Right lobe of liver (tissue), 6 donors: ENCODE measurements at places on chromosomes 1 and 21. TPM values are rescaled to one million over a fixed set of nuclear protein-coding genes. Genes with fewer than 3 reads are reported as not detected.

DNA sequence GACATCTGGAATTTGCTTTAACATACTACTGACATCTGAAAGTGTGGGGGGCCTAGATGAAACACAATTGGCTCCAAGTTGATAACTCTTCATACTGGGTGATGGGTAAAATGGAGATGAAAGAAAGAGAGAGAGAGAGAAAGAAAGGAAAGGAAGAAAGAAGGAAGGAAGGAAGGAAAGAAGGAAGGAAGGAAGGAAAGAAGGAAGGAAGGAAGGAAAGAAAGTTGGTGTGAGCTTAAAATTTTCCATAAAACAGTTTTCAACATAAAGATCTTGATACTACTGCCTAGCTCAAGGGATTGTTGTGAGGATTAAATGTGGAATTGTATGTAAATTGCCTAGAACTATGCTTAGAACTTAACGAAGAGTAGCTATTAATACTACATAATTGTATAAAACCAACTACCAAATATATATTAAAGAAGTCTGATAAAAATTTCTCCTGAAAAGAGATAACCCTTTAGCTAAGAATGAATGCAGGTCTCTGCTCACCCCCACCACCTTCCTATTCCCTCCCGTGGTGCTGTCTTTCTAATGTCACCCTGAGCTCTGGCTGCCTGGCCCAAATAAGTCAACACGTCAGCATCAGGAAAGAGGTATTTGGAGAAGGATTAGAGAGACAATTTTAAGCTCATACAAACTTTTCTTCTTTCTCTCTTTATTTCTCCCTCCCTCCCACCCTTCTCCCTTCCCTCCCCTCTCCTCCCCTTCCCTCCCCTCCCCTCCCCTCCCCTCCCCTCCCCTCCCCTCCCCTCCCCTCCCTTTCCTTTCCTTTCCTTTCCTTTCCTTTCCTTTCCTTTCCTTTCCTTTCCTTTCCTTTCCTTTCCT is 89.3 kb upstream of the SGIP1 start:
- no peak overlapping the region for H3K4me3 ChIP-seq
- no peaks in the 10 kb centered on the region for H3K27me3 ChIP-seq
- no peaks in the 10 kb centered on the region for H3K4me1 ChIP-seq

The RPL5 gene
- 532 TPM for total RNA-seq

The TRNP1 gene
- 5.0 TPM for total RNA-seq

GRCh38 chr21:31869750-31870149 is 3.1 kb upstream of the HUNK start:
- peaks cover 14% of the 10 kb centered on the region for H3K4me1 ChIP-seq
- no peak overlapping the region for H3K4me3 ChIP-seq
- no peak for DNase-seq
- no peaks in the 10 kb centered on the region for H3K36me3 ChIP-seq
- H3K27me3 ChIP-seq: no peaks in the 10 kb centered on the region

DNA sequence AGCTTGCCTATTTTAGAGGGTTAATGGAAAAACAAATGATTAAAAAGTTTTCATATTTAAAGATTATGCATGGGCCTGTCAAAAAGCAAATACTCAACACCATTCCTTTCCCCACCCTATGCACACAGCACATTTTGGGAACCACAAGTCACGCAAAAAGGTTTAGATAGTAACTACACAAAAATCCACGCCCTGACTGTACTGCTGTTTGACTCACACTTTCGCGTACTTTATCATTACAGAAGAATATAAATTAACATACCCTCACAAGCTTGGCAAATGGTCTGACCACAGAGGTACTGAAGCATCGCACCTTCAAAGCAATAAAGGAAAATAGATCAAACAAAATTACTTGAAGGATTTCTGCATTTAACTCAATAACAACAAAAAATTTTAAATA is 1.4 kb downstream of the ATP5PO start:
- peaks cover 39% of the 10 kb centered on the region for H3K36me3 ChIP-seq
- H3K4me3 ChIP-seq: no peak overlapping the region
- H3K27me3 ChIP-seq: no peaks in the 10 kb centered on the region
- no peak overlapping the region for H3K27ac ChIP-seq

The TCHHL1 gene
- not detected for total RNA-seq

GRCh38 chr1:27233667-27234048 is 774 bp upstream of the WDTC1 start:
- no peak overlapping the region for H3K4me3 ChIP-seq
- peak; percentile 48 for DNase-seq
- no peaks in the 10 kb centered on the region for H3K27me3 ChIP-seq
- no peak overlapping the region for H3K27ac ChIP-seq
- no peaks in the 10 kb centered on the region for H3K36me3 ChIP-seq

DNA sequence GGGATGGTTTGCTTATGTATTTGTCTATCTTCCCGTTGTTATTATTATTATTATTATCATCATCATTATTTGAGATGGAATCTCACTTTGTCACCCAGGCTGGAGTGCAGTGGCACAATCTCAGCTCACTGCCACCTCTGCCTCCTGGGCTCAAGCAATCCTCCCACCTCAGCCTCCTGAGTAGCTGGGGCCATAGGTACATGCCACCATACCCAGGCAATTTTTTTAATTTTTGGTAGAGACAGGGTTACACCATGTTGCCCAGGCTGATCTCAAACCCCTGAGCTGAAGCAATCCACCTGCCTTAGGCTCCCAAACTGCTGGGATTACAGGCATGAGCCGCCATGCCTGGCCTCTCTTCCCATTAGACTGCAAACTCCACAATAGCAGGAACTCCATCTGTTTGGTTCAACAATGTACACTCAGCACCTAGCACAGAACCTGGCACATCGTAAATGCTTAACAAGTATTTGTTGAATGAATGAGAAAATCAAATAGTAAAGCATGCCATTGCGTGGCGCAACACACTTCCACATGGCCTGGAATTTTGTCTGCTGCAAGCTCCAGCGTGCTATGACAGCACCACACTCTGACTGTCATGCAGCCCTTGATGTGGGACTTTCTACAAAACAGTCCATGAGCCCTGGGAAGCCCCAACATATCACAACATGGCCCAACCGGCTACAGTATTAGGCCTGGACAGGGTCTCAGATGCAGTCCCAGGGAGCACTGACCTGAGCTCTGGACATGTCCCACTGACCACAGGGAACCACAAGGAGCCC is 3.8 kb upstream of the TINAGL1 start:
- no peak for DNase-seq
- H3K4me3 ChIP-seq: no peak overlapping the region
- peaks cover 4% of the 10 kb centered on the region for H3K4me1 ChIP-seq
- no peak overlapping the region for H3K27ac ChIP-seq

DNA sequence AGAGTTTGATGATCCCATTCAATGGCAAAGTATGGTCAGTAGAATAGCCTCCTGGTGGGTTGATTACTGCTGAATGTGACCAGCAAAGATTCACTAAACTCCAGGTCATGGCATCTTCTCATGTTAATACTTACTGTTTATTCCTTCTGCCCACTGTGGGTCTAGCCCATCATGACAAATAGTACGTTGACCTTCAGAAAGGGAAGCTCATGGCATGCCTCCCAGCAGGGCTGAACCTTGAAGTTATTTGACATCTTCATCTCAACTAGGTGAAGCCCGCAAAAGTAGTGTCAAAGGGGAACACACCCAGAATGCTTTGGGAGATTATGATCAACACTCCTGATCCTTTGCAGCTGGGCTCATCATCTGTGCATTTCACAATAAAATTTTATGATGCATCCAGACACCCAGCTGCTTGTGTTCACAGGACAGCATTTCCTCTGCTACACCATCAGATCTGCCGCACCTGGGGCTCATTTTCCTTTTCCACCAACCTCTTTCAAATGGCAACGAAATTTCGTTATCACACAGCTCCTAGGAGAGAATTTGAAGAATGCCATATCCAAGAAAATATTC is 49.6 kb downstream of the HLX start:
- H3K36me3 ChIP-seq: no peaks in the 10 kb centered on the region
- H3K4me1 ChIP-seq: no peaks in the 10 kb centered on the region
- H3K27me3 ChIP-seq: no peaks in the 10 kb centered on the region
- H3K4me3 ChIP-seq: no peak overlapping the region
- H3K27ac ChIP-seq: no peak overlapping the region

- H3K27ac ChIP-seq: no peak overlapping the region
- peaks cover 19% of the 10 kb centered on the region for H3K4me1 ChIP-seq
- no peak overlapping the region for H3K4me3 ChIP-seq
- no peaks in the 10 kb centered on the region for H3K36me3 ChIP-seq
- DNase-seq: no peak
These were observed 1.4 kb upstream of the MAN1C1 start for GRCh38 chr1:25615172-25615541.

GRCh38 chr1:102098536-102098935 is 101.8 kb upstream of the OLFM3 start:
- H3K27me3 ChIP-seq: no peaks in the 10 kb centered on the region
- no peaks in the 10 kb centered on the region for H3K36me3 ChIP-seq
- no peaks in the 10 kb centered on the region for H3K4me1 ChIP-seq
- no peak overlapping the region for H3K4me3 ChIP-seq
- no peak overlapping the region for H3K27ac ChIP-seq
- no peak for DNase-seq

The HSD3B2 gene
- total RNA-seq: not detected

- no peaks in the 10 kb centered on the region for H3K36me3 ChIP-seq
- DNase-seq: peak; percentile 89
- no peaks in the 10 kb centered on the region for H3K27me3 ChIP-seq
- H3K27ac ChIP-seq: peak overlapping the region; percentile 56
These were observed 2.0 kb downstream of the SKI start for GRCh38 chr1:2229911-2230731.

- DNase-seq: peak; percentile 35
- no peak overlapping the region for H3K4me3 ChIP-seq
- no peaks in the 10 kb centered on the region for H3K36me3 ChIP-seq
These were observed 32.2 kb downstream of the PSEN2 start for GRCh38 chr1:226902601-226903000.

DNA sequence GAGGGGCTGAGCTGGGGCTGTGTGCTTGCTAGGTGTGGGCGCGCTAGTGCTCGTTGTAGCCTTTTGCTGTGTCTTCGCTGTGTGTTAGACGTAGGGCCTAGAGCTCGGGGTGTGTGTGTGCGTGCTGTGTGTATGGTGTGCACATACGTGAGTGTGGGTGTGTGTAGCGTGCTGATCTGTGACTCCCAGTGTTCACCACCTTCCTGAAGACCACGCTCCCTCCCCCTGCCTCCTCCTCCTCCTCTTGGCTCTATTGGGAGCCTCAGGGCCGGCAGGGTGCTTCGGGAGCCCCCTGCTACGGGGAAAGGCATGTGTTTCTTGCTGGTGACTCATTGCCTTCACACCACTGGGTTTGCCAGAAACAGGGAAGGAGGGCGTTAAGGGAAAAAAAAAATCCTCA is 9.4 kb upstream of the KCNC4 start:
- no peaks in the 10 kb centered on the region for H3K27me3 ChIP-seq
- no peaks in the 10 kb centered on the region for H3K4me1 ChIP-seq

- H3K4me1 ChIP-seq: no peaks in the 10 kb centered on the region
- no peak for DNase-seq
- no peaks in the 10 kb centered on the region for H3K36me3 ChIP-seq
These were observed 62.7 kb downstream of the SDC3 start for GRCh38 chr1:30845904-30846290.

The BSND gene
- not detected for total RNA-seq

The FAAP20 gene
- total RNA-seq: 23.2 TPM

DNA sequence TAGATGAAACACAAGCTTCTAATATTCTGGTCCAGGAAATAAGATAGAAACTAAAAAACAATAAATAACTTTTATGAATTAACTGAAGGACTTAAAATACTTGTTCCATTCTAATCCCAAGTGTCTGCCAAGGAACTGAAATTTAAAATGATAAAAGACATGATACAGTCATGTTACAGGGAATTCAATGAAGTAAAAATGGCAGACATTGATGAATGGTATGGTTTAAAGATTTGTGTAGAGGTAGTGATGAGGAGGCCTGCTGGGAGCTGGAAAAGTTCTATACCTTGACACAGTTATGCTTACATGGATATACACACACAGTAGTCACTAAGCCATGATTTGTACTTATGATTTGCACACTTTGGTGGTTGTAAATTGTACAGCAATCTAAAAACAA is 2.1 kb upstream of the UBR4 start:
- H3K4me1 ChIP-seq: no peaks in the 10 kb centered on the region
- no peak for DNase-seq
- no peak overlapping the region for H3K27ac ChIP-seq
- no peak overlapping the region for H3K4me3 ChIP-seq
- H3K27me3 ChIP-seq: no peaks in the 10 kb centered on the region
- no peaks in the 10 kb centered on the region for H3K36me3 ChIP-seq

DNA sequence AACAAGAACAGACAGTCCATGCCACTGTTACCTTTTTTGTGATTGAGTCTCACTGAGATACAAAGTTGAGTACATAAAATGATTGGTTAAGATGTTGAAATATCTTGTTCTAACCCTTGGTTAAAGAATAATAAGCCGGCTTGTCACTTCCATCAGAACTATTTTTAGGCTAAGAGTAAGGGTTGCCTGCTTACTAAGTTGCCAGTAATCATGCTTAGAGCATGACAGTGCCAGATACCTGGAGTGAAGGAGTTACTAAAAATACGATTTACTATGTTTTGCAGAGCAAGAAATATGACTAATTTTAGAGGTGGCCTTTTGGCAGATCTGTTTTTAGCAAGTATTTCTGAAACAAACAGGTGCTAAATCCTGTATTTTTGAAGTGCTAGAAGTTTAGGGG is 6.0 kb downstream of the HUNK start:
- H3K27me3 ChIP-seq: no peaks in the 10 kb centered on the region
- DNase-seq: no peak
- no peak overlapping the region for H3K27ac ChIP-seq
- no peaks in the 10 kb centered on the region for H3K4me1 ChIP-seq
- no peak overlapping the region for H3K4me3 ChIP-seq

GRCh38 chr1:93565496-93566206 is 116.0 kb downstream of the BCAR3 start:
- peaks cover 26% of the 10 kb centered on the region for H3K36me3 ChIP-seq
- H3K4me3 ChIP-seq: no peak overlapping the region
- no peaks in the 10 kb centered on the region for H3K27me3 ChIP-seq
- no peak overlapping the region for H3K27ac ChIP-seq

The ACTL8 gene
- not detected for total RNA-seq

The RSPO1 gene
- total RNA-seq: not detected

- peaks cover 18% of the 10 kb centered on the region for H3K4me1 ChIP-seq
- DNase-seq: peak; percentile 65
- H3K36me3 ChIP-seq: no peaks in the 10 kb centered on the region
- no peaks in the 10 kb centered on the region for H3K27me3 ChIP-seq
- H3K4me3 ChIP-seq: peak overlapping the region; percentile 40
These were observed 26.8 kb upstream of the ZNF697 start for GRCh38 chr1:119674835-119675289.

DNA sequence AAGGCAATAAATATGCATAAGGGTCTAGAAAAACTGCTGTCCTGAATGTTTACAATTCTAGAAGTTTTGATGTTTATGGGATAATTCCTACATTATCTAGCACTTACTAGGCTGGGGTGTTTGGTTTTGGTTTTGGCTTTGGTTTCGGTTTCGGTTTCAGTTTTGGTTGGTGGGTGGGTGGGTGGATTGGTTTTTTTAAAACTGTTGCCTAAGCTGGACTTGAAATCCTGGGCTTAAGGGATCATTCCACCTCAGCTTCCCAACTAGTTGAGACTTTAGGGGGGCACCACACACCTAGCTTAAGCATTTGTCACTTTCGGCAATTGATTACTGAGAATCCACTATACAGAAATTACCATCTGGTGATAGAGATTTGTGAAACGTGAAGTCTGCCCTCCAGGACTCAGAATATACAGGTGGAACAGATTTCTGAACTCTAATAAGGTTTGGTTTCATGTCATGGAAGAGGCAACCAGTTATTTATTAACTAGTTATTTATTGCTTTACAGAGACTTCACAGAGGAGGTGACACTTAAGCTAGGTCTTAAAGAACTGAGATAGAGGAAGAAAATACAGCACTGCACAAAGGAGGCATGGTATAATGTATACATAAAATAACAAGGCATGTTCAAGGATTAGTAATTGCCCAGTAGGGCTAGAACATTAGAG is 69.6 kb downstream of the PIK3R3 start:
- no peak for DNase-seq
- H3K36me3 ChIP-seq: no peaks in the 10 kb centered on the region
- H3K4me3 ChIP-seq: peak overlapping the region; percentile 25
- peak overlapping the region; percentile 86 for H3K27ac ChIP-seq
- H3K27me3 ChIP-seq: no peaks in the 10 kb centered on the region

The TRMT1L gene
- 8.9 TPM for total RNA-seq
